ENCODE measurements at places on chromosomes 1 and 21.

GRCh38 chr1:94539496-94539895 lies 2.1 kb downstream of the F3 start:
- no peak for DNase-seq

- DNase-seq: no peak
These were observed 36.7 kb upstream of the GOLT1A start for GRCh38 chr1:204250428-204251030.

- no peak for DNase-seq
These were observed 156.8 kb downstream of the ST6GALNAC3 start for GRCh38 chr1:76231320-76231719.

DNA sequence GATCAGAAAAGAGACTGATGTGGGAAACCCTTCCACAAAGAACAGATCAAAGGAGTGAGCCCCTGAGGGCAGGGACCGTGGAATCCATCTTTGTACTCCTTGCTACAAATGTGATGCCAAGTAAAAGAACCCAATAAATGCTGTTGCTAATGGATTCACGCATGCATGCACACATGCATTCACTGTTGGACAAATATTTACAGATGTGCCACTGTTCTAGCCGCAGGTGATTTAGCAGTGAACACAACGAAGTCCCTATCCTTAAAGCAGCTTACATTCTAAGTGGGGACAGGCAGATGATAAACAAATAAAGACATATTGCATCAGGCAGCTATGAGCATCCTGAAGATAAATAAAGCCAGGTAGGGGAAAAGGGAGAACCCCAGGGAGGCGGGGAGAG lies 67.8 kb downstream of the ITPKB start:
- no peak for DNase-seq

GRCh38 chr1:46284597-46285564 lies 18.5 kb downstream of the LRRC41 start:
- DNase-seq: no peak
